ENCODE measurements at places on chromosomes 13 and 19. TPM values are rescaled to one million over a fixed set of nuclear protein-coding genes. Genes with fewer than 3 reads are reported as not detected.

GRCh38 chr13:19596960-19597361 lies 35.6 kb upstream of the TPTE2 start:
- peak; percentile 12 for DNase-seq

ZNF154 gene
- total RNA-seq, result 2.3 TPM

- no peak for DNase-seq
These were observed 110.6 kb downstream of the MAB21L1 start for GRCh38 chr13:35365883-35366282.

- DNase-seq, result no peak
These were observed 97.3 kb downstream of the STARD13 start for GRCh38 chr13:33188093-33188882.

- no peak for DNase-seq
These were observed 87.2 kb upstream of the C1QTNF9B start for GRCh38 chr13:23984546-23984945.

- no peak for DNase-seq
These were observed 189.1 kb downstream of the GGACT start for GRCh38 chr13:100399455-100399854.

PCP2 gene
- total RNA-seq, result not detected

R3HDM4 gene
- total RNA-seq, result 25.8 TPM

SLC25A30 gene
- total RNA-seq, result 7.6 TPM

DNA sequence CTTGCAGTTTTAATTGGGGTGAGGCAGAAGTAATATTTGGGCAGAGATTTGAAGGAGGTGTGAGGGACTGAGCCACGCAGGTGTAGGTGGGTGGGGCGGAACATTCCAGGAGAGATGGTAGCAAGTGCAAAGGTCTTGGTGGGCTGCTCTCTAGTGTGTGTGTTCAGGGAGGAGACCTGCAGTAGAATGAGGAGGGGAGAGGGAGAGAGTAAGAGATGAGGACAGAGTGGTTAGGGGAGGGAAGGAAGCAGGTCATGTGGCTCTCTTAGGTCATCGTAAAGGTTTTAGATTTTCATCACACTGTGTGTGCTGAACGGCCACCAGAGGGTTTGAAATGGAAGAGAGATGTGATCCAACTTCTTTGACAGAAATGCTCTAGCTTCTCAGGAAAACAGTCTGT lies 33.5 kb downstream of the WASF3 start:
- no peak for DNase-seq

SIGLEC6 gene
- total RNA-seq, result not detected

HSPB6 gene
- total RNA-seq, result 713 TPM

GRCh38 chr13:63843766-63844699 lies 2428.4 kb upstream of the PCDH20 start:
- no peak for DNase-seq

GRCh38 chr19:23378948-23379347 lies 16.3 kb downstream of the ZNF91 start:
- DNase-seq, result no peak

LHB gene
- total RNA-seq, result not detected

GRCh38 chr19:9941231-9941630 lies 4.9 kb upstream of the OLFM2 start:
- DNase-seq, result peak; percentile 88

C19orf38 gene
- 0.81 TPM for total RNA-seq

DNA sequence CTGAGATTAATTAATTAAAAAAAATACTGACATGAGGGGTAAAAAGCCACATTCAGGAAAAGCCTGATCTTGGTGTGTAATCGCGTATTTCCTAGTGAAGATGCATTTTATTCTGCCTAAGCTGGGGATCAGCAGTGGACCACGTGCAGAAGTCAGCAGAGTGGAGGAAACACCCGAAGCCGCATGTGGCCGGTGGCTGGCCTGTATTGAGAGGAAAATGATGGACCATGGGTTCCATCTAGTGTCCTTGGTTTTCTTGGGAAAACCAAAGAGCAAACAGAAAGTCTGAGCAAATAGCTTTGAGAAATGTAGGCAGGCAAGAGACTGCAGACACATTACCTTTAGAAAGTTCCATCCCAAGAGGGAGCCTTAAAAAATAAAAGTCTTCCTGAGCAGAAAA lies 23.7 kb upstream of the SHISA2 start:
- no peak for DNase-seq

MPV17L2 gene
- total RNA-seq, result 4.4 TPM

DNA sequence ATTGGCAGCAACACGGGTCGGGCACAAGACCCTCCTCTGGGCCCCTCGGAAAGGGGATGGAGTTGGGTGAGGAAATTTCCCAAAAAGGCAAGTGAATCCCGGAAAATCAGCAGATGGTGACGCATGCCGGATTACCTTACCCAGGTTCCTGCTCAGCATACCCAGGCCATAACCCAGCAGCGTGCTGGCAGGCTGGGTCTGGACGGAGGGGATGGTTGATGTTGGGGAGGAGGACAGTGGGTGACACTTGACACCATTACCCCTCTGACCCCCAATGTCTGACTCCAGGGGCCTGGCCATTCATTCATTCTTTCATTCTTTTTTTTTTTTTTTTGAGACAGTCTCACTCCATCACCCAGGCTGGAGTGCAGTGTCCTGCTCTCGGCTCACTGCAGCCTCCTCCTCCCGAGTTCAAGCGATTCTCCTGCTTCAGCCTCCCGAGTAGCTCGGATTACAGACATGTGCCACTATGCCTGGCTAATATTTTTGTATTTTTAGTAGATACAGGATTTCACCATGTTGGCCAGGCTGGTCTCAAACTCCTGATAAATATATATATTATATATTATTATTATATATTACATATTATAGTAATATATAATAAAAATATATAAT lies 799 bp downstream of the PVR start:
- peak; percentile 44 for DNase-seq

LRRC63 gene
- total RNA-seq, result 0.41 TPM

- DNase-seq, result no peak
These were observed 65.0 kb downstream of the TBC1D4 start for GRCh38 chr13:75417012-75417384.

IZUMO2 gene
- total RNA-seq, result not detected

ETV2 gene
- 1.6 TPM for total RNA-seq

SPC24 gene
- 8.9 TPM for total RNA-seq

DNA sequence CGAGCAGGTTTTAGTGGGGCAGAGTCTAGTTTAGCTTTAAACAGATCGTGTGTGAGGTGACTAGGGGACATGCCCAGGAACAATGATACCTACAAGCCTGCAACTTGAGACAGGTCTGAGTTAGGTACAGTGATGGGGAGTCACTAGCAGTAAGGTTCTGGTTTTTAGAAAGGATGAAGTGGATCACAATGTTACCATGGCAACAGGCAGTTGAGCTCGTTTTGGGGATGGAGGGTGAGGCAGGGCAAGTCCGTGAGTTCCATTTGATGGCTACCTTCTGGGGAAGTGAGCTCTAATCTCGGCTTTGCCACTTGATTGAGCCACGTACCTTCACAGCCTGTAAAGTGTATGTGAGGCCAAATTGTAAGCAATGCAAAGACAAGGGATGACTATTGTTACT lies 76.0 kb upstream of the GTF3A start:
- no peak for DNase-seq

GRCh38 chr19:15107061-15108010 lies at the start of gene SYDE1:
Gene SYDE1, plus strand, starts transcription at chr19:15107401. Its CDS starts 33 bp downstream, at chr19:15107434.
- DNase-seq, result peak; percentile 72

GRCh38 chr19:49064768-49065611 lies at the start of gene NTF4:
Gene NTF4, minus strand, starts transcription at chr19:49064818. Its CDS starts 2,821 bp downstream, at chr19:49061997.
- no peak for DNase-seq

DNA sequence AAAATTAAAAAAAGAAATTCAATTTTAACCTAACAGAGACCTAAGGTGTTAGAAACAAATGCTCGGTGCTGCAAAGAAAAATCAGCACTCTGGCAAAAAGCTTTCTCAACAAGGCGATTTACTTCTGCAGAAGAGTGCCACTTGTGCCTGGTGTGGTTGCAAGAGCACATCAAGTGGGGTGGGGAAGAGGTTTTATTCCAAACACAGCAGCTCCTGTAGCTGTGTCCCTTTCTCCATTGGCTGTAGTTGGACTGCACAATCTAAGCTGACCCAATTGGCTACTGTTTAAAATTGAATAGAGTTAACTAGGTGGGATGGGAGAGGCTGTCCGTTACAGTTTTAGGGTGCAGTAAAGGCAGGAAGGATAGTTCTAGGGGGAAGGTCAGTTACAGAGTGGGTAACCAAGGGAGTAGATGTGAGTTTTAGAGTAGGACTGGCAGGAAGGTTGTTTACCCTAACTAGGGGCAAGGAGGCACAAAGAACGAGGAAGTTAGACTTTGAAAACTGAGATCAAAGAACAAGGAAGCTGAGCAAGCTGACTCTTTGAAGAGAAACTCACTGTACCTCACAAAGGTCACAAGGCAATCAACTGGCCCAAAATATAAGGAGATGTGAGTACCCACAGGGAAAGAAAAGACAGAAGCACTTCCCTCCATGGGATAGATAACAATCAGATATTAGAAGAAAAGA lies 145.7 kb downstream of the LIG4 start:
- DNase-seq, result no peak
